ENCODE measurements at places on chromosomes 16 and 17.

GRCh38 chr17:66474806-66475497, 172.5 kb downstream of the PRKCA start:
- no peak for DNase-seq

DNA sequence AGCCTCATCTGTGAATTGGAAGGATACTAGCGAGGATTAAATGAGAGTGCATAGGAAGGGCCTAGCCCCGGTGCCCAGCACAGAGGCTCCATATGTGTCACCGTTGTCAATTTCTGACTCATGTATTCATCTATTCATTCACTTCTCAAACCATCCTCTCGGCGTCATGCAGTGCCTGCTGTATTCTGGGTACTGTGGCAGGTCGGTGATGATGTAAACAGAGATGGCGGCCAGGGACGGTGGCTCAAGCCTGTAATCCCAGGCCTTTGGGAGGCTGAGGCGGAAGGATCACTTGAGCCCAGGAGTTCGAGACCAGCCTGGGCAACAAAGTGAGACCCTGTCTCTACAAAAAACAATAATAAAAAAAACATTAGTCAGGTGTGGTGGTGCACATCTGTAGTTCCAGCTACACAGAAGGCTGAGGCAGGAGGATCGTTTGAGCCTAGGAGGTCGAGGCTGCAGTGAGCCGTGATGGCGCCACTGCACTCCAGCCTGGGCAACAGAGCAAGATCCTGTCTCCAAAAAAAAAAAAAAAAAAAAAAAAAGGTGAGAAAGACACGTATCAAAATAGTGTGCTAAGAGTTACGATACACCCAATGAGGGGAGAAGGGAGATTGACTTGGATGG, 4.3 kb upstream of the PPP1R1B start:
- DNase-seq, result no peak

GRCh38 chr17:32016231-32016630, 9.0 kb downstream of the LRRC37B start:
- no peak for DNase-seq

DNA sequence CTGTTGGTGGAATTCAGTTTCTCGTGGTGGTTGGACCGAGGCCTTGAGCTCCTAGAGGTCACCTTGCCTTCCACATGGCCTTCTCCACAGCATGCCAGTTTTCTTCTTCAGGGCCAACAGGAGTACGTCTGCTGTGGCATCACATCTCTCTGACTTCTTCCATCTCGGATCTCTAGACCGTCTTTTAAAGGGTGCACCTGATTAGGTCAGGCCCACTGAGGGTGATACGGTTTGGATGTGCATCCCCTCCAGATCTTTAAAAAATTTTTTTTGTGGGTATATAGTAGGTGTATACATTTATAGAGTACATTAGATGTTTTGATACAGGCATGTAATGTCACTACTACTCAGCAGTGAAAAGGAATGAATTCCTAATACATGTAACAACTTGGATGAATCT, 58.3 kb upstream of the BRD7 start:
- DNase-seq, result no peak

DNA sequence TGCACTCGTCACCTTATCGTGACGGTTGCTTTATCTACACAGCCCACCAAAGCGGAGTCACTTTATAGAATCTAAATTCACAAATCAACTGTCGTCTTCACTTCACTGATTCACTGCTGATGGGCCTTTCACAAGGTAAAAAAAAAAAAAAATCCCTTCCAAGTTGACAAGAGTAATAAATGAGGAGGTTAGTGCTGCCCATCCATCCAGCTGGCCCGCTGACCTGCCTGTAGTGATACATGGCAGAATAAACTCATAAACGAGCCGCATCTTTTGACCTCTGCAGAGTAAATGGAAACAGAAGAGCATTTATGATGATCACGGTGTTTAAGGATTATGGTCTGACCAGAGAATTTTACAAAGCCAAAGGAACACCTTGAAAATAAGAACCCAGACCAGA, 227.3 kb upstream of the IRX5 start:
- DNase-seq, result no peak

- no peak for DNase-seq
Observed at GRCh38 chr17:32805029-32805976, 71.6 kb downstream of the MYO1D start.

- no peak for DNase-seq
Observed at GRCh38 chr17:17453088-17453487, 23.7 kb upstream of the MED9 start.

DNA sequence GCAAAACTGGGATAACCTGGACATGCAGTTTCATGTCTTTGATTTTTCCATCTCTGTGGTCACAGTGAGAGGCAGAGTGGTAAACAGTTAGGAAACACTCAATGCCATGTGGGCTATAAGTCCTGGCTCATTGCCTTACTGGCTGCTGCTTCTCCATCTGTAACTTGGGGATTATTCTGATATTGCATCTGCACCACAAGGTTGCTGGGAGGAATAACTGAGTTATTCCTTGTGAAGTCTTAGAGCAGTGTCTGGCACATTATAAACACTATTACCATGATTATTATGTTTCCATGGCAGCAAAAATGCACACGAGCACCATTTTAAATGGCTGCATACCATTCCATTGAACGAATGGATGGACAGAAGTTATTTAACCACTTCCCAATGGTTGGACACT, 111.7 kb upstream of the CDH5 start:
- DNase-seq, result no peak

Data from glomerular endothelial cell (primary cell).